ENCODE measurements at places on chromosomes 16 and 17.

GRCh38 chr17:50052822-50053653 lies 2.9 kb upstream of the ITGA3 start:
- no peak for DNase-seq

DNA sequence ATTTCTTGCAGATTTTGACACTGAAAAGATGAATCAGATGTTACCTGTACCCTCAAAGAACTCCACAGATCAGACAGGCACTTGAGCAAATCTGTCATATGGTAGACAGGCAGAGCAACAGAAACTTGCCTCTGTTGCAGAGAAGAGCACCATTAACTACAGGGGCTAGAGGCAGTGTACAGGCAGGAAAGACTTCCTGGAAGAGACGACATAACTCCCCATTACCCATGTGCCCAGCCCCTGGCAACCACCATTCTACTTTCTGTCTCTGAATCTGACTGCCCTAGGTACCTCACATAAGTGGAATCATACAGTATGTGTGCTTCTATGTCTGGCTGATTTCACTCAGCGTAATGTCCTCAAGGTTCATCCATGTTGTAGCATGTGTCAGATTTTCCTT lies 15.5 kb downstream of the GFOD2 start:
- DNase-seq = no peak

DNA sequence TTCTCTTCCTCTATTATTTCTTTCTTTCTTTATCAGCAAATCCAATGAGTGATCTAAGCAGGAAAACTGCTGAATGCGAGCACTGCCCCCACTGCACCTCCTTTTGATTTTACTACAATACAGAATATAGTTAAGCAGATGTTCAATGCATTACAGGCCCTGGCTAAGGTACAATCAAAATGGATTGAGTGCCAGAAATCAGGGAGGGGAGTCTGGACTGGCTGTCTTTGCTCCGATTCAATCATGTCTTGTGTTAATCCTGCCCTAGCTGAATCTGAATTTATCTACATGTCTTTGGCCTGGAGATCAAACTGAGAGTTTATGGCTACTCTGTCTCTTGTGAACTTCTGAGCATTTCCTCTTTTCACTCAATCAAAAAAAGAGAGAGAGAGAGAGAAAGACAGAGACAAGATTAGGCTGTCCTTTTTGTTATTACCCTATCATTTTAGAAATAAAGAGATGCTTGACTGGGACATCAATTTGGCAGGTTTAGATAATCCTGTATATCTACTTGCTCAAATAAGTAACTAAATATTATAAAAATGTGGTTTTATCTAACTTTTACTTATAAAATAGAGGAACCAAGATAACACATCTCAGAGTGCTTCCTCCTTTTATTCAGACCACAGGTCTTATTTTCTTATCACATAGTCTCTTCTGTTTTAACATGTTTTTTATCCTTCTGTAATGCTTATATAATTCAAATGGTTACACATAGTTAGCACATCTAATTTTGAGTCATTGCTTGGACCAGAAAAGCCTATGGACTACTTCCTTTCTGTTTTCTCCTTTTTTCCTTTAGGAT lies 656.2 kb downstream of the KCNJ2 start:
- DNase-seq = no peak

GRCh38 chr16:24045641-24046040 lies 209.9 kb downstream of the PRKCB start:
- no peak for DNase-seq

DNA sequence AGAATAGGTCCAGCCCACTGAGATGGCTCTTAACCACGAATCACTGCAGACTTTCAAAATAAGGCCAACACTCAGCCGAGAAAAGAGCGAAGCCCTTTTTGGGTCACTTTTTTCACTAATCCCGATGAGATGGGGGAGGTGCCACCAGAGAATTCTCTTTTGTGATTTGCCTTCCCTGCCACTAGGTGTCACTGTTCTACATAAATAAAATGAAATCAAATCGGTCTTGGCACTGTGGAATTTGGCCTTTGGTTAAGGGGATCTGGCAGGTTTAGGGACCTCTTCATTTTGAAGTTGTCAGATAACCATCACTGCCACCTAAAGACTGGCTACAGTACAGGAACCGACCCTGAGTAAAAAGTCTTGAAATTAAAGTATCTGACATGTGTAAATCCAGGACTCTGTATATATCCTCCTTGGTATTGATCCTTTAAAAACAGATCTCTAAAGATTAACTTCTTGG lies 147.0 kb downstream of the HS3ST4 start:
- DNase-seq = peak; percentile 22

DNA sequence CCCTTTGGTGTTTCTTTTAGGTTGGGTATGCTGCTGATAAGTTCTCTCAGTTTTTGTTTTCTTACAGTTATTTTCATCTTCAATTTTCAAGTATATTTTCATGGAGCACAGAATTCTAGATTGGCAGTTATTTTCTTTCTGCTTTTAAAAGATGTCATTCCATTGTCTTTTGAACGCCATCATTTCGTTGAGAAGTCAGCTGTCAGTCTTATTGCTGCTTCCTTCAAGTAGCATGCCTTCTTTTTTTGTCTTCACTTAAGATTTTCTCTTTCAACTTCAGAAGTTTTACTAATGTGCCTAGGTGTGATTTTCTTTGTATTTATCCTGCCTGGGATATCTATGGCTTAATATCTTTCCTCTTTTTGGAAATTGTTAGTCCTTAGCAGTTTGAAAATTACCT lies 262.2 kb upstream of the PMFBP1 start:
- DNase-seq = no peak

- DNase-seq = no peak
Measured at GRCh38 chr17:72455562-72455961, 334.7 kb downstream of the SOX9 start.

- DNase-seq = no peak
Measured at GRCh38 chr17:57810721-57811637, 38.9 kb downstream of the MRPS23 start.

GRCh38 chr16:50304467-50305440 lies 38.4 kb downstream of the ADCY7 start:
- peak; percentile 24 for DNase-seq

GRCh38 chr16:6835941-6836340 lies 496.7 kb upstream of the RBFOX1 start:
- DNase-seq = no peak

DNA sequence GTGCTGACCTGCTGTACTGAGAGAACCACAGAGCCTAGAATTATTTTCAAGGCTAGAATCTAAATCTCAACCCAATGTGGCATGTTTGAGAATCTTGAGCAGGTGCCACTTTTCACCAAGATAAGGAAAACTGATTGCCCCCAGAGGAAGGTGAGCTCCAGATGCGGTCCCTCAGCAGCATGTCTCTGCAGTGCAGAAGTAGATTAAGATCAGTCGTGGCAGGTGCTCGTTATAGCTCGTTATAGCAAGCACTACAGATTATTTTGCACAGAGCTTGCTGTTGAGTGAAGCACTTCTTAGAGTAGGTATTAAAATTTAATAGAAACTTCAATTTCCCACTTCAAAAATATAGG lies 176.0 kb downstream of the AATF start:
- no peak for DNase-seq

DNA sequence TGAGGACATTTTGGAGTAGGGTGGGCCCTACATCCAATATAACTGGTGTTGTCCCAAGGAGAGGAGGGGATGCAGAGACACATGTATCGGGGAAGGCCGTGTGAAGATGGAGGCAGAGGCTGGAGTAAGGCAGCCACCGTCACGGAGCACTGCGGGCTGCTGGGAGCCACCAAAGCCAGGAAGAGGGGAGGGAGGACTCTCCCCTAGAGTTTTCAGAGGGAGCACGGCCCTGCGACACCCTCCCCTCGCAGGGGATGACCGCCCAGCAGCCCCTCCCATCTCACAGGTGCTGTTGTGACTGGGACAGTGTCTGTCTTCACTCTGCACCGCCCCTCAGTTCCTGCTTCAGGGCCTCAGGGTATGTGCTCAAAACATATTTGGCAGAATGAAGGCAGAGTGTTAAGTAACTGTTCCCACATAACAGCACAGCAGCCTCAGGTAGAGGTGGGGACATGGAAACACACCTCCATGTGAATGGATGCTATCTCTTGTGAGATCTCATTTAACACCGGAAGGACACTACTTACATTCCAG lies 82.2 kb downstream of the RBFOX3 start:
- DNase-seq = no peak

- no peak for DNase-seq
Measured at GRCh38 chr16:72666267-72666666, 381.7 kb downstream of the ZFHX3 start.

- no peak for DNase-seq
Measured at GRCh38 chr17:67133161-67133560, 88.8 kb downstream of the CACNG1 start.

DNA sequence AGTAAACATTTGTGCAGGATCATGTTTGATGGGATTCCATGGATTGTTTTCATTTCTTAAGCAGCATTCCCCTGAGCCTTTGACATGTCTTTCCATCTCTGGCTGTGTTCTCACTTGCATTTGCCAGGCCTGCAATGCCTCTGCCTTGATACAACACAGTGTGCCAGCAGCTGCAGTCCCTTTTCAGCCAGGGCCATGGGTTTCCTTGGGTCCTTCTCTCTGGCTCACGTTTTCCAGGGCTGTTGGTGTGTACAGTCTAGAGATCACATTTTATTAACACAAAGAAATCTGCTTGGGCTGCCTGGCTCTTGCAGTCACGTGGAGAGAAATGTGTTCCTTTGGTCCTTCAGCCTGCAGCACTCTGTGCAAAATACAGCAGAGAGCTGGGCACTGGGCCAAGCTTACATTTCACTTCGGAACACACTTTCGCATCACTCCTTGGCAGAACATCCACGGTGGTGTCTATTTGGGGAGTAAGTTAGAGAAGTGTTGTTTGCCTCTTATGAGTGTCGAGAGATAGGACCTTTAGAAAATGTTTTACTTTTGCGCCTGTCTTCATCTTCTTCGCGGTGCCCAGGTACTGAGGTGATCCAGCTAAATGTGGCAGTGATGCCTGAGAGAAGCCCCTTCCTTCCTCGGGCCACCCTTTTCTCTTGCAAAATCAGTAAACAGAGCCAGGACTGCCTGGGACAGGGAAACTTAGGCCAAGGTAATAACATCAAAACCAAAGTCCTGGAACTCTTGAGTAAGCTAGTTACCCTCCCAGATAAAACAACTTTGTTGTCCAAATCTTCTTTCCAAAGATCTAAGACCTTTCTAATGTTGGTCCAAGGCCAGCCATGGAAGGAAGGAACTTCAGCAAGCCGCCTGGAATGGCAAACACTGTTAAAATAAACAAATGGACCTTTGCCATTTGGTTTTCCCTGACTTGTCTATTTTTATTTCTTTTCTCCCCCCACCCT lies 20.9 kb downstream of the HLF start:
- DNase-seq = no peak

DNA sequence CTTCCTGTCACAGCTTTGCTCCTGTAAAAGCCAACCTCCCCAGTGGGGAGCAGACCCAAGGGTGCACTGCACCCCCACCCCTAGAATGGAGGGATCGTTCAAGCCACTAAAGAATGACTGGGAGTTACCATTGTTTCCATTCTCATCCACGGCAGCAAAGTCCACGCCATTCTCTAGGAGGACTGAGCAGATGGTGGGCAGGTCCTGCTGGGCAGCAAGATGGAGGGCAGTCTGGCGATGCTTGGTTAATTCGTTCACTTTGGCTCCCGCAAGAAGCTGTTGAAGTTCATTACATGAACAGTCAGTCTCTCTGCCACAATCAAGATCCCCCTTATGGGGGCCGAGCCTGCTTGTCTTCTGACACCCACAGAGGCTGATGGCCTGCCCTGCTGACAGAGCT lies 30.8 kb downstream of the CYB5D2 start:
- no peak for DNase-seq

- DNase-seq = no peak
Measured at GRCh38 chr16:78659668-78660217, 560.3 kb downstream of the WWOX start.

DNA sequence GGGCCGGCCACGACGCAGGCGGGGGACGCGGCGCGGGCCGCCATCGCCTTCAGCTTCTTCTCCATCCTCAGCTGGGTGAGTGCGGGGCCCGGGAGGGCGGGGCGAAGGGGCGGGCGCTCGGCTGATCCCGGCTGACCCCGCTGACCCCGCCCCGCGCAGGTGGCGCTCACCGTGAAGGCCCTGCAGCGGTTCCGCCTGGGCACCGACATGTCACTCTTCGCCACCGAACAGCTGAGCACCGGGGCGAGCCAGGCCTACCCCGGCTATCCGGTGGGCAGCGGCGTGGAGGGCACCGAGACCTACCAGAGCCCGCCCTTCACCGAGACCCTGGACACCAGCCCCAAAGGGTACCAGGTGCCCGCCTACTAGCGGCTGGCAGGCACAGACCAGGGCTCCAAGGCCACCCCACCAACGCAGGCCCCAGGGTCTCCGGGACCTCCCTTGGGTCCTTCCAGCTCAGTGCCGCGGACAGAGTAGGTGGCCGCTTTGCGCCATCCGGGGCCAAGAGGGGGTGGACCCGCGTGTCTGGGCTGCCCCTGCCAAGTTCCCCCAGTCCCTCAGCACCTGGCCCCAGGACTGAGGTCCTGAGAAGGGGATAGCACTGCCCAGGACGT lies 3.0 kb downstream of the SYNGR3 start:
- DNase-seq = no peak

- DNase-seq = peak; percentile 89
Measured at GRCh38 chr17:8109661-8110455, 8.5 kb downstream of the ALOXE3 start.

GRCh38 chr17:66276328-66276937 lies 26.0 kb upstream of the PRKCA start:
- no peak for DNase-seq

GRCh38 chr16:66193543-66194229 lies 172.8 kb upstream of the CDH5 start:
- no peak for DNase-seq

- DNase-seq = no peak
Measured at GRCh38 chr16:85513180-85513579, 99.9 kb upstream of the GSE1 start.

- no peak for DNase-seq
Measured at GRCh38 chr17:79562931-79563210, 48.0 kb downstream of the RBFOX3 start.

DNA sequence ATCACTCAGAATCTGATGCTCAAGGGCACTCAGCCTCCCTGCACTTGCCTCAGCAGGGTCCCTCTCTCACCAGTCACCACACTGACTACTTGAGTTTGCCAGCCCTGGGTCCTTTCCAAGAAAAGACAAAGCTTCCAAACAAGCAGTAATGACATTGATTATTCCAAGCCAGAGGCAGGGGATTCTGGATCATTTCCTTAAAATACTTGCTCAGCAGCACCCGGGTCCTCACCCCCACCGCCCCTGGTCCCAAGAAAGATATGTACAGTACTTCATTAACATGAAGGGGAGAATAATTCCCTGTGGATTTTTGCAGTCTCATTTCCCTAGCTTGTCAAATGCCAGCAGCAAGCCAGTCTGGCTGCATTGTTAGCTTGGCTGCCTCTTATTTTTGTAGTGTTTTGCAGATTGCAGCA lies 83.2 kb upstream of the GNAO1 start:
- no peak for DNase-seq

- DNase-seq = no peak
Measured at GRCh38 chr17:62591333-62591732, 36.1 kb upstream of the MRC2 start.

DNA sequence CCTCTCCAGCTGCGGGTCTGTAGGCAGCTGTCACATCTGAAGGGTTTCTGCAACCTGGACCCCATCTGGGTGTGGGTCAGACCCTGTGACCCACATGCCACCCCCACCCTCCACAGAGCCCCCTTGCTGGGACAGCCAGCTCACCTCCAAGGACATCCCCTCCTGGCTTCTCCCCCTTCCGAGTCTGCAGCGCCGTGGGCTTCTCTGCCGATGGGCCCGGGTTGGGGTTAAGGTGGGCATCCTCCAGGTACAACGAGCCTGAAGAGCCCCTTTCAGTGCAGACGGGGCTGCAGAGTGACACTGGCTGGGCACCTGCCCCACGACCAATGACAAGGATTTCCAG lies 28.9 kb downstream of the OR1D5 start:
- no peak for DNase-seq

All from GM13976 (cell line).